ENCODE measurements at places on chromosomes 7 and 10.

DNA sequence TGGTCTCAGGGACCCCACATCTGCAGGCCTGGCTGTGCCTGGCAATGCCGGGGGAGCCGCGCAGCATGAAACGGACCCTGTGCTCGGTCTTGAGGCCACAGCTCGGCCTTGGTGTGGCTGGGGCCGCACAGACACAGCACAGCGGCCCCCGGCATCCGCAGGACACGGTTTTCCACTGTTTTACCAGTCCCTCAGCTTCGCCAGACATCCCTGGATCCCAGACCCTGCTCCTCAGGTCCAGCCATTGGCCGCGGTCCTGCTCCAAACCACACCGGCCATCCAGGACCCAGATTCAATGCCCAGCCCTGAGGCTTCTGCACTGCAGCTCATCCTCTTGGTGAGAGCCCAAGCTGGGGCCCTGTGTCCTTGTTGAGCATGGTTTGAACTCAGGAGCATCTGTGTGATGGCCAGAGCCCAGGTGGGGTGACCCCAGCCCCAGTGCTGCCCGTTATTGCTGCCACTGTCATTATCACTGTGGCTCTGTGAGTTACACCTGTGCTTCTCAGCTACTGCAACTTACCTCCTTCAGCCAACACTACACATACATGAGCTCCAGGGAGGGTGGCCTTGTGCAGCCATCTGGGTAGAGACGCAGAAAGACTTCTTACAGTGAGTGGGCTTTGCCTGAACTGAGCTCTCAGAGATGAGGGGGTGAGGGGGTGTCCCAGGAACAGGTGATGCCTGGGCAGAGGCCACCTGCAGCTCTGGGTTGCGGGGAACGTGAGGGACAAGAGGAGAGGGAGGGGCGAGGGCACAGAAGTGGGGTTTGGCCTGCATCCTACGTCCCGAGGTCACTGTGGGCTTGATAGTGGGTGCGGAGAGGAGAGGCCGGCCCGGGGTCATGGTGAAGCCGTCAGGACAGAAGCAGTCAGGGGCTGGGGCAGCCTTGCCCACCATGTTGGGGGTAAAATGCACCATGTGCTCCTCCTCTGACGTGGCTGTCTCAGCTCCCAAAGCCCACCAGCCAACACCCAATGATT, 567.6 kb downstream of the PTPRN2 start:
- DNase-seq, result no peak

- DNase-seq, result no peak
These were observed 8.3 kb downstream of the PRRT4 start for GRCh38 chr7:128353189-128353588.

DNA sequence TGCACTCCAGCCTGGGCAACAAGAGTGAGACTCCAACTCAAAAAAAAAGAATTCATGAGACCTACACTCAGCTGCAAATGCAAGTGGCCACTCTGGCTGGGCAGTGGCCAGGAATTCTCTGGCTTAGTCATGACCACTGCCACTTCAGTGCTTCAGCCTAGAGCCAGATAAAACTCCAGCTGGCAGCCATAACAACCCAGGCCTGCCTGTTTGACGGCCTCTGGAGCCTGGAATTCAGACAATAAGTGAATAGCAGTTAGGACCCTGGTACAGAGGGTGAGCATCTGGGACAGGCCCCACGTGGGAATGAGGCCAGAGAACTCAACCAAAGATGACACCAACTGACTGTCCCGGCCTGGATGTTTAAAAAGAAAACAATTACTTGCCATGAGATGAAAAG, 18.9 kb downstream of the RCC1L start:
- DNase-seq, result no peak

GRCh38 chr7:111384065-111384891, 178.0 kb downstream of the IMMP2L start:
- DNase-seq, result no peak

GRCh38 chr10:76160446-76161300, 729.2 kb downstream of the LRMDA start:
- DNase-seq, result no peak
